ENCODE measurements at places on chromosomes 6 and 20.

DNA sequence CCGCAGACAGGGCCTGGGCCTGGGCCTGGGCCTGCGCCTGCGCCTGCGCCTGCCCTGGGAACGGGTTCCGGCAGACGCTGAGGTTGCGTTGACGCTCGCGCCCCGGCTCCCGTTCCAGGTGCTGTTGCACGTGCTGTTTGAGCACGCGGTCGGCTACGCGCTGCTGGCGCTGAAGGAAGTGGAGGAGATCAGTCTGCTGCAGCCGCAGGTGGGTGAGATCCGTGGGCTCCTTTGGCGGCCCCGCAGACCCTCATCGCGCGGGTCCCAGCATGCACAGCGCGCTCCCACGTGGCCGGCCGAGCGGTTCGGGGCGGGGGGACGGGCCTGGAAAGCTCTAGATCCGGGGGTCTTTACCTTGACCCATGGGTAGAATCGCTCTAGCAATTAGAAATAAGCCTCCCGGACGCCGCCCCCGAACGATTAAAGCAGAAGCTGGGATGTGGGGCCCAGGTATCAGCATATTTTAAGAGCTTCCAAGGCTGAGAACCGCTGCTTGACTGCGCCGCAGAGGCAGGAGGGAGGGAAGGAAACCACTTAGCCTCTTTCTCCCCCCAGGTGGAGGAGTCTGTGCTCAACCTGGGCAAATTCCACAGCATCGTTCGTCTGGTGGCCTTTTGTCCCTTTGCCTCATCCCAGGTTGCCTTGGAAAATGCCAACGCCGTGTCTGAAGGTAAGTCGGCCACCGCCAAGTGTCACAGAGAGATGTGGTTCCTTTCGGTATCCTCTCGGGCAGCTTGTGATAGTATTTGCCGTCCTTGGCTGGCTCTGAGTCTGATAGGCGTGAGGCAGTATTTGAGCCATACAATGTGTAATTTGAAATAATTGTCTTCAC lies 508 bp downstream of the NOP56 start:
- DNase-seq = no peak

DNA sequence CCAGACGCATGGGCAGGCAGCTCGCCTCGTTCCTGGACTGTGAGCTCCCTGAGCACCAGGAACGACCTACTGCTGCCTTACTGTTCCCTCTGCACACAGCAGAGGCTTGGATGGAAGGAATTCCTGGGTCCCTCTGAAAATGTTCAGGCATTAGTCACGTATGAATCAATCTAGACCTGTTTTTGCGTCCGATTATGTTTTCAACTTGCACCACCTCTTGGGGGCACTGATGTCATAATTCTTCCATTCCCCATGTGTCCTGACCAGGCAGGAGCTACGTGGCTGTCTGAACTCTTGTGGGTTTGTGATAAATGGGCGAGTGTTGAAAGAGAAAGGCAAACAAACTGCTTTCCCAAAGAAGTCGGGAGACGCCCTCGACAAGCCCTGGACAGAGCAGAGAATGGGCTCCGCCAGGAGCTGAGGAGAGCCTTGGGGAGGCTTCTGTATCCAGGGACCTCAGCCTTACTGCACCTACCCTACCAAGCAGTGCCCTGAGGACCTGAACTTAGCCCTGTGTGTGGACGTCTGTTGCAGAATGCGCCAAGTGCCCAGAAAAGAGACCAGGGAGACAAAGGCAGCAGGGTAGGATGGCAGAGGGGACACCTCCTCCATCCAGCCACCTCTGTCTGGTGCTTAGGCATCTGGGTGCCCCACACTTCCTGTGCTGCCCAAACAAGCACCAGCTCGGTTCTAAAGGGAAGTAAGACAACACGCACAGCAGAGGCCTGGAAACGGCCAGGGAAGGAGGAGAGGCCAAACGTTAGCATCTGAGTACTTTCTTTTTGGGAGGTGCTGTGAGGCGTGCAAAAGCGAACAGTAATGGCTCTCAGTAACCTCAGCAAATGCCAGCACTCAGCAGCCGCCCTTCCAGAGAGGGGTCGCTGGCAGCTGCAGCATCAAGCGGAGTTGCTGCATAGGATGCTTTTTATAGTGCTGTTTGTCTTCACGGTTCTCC lies 124.2 kb downstream of the LY86 start:
- no peak for DNase-seq

GRCh38 chr6:37850728-37851285 lies 31.3 kb downstream of the ZFAND3 start:
- DNase-seq = no peak

- no peak for DNase-seq
These were observed 209.0 kb upstream of the SLC35B3 start for GRCh38 chr6:8644306-8644705.

DNA sequence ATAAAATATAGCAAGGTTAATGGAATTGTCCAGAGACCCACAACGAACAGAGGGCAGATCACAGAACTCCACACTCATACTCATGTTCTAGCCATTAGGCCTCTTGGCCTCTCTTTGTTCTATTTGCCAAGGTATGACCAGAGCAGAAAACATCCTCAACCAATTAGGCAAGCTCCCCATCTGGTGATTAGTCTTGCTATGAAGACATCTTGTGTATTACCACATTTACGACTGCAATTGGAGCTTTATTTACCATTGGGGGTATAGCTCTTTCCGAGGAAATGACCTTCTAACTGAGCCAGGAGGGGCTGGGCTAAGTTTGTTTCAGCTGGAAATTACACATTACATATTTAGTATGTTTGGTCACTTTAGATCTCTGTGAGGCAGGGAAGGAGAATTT lies 593.9 kb downstream of the CD109 start:
- DNase-seq = no peak

GRCh38 chr20:23654717-23655116 lies 17.0 kb upstream of the CST3 start:
- DNase-seq = no peak
